ENCODE measurements at places on chromosomes 5 and 9. TPM values are rescaled to one million over a fixed set of nuclear protein-coding genes. Genes with fewer than 3 reads are reported as not detected.
A peak's percentile ranks its signal among the peaks of the same experiment; 100 is the strongest.

- DNase-seq, result no peak
These were observed 7.5 kb downstream of the PLPP7 start for GRCh38 chr9:131296906-131297500.

DNA sequence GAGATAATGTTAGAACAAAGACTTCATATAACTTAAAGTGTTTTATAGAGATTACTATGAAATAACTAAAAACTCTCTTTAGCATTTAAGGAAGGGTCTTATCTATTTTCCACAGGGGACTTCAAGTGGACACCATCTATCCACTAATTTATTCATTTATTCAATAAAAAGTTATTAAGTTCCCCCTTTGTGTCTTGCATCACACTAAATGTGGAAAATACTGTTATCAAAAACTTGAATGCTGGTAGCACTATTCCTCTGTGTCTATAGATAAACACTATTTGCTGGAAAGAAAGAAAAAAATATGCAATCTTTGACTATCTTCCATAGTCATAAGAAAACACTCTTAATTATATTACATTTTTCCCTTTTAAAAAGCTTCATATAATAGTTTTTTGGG is 20.1 kb upstream of the ZNF622 start:
- no peak for DNase-seq

SLC36A2 gene
- total RNA-seq, result not detected

DNA sequence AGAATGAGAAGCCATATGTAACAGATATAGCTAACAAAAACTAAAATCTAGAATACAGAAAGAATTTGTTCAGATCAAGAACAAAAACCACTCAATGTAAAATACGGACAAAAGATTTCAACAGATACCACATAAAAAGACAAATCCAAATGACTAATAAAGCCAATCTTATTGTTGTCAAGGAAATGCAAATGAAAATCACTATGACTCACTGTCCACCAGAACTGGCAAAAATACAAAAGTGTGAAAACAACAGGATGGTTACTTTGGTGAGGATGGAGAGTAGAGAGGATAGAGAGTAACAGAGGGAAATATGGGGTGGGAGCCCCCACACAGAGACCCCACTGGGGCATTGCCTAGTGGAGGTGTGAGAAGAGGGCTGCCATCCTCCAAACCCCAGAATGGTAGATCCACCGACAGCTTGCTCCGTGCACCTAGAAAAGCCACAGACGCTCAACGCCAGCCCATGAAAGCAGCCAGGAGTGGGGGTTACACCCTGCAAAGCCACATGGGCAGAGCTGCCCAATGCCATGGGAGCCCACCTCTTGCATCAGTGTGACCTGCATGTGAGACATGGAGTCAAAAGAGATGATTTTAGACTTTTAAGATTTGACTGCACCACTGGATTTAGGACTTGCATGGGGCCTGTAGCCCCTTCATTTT is 15.2 kb upstream of the RHOBTB3 start:
- peak; percentile 95 for DNase-seq

- DNase-seq, result no peak
These were observed 130.2 kb downstream of the TTC39B start for GRCh38 chr9:15176836-15177235.

Measured in LHCN-M2 (cell line).